ENCODE measurements at places on chromosomes 12 and 14.
A peak's percentile ranks its signal among the peaks of the same experiment; 100 is the strongest.

- peak; percentile 100 for DNase-seq
Measured at GRCh38 chr12:122946690-122947341, 19.4 kb downstream of the ABCB9 start.

- no peak for DNase-seq
Measured at GRCh38 chr12:3631759-3632158, 121.2 kb downstream of the CRACR2A start.

- DNase-seq, result no peak
Measured at GRCh38 chr12:117622741-117623140, 261.3 kb upstream of the NOS1 start.

GRCh38 chr12:49961993-49962764, 507 bp downstream of the AQP5 start:
- no peak for DNase-seq

- peak; percentile 4 for DNase-seq
Measured at GRCh38 chr14:28412077-28412476, 354.5 kb upstream of the FOXG1 start.

DNA sequence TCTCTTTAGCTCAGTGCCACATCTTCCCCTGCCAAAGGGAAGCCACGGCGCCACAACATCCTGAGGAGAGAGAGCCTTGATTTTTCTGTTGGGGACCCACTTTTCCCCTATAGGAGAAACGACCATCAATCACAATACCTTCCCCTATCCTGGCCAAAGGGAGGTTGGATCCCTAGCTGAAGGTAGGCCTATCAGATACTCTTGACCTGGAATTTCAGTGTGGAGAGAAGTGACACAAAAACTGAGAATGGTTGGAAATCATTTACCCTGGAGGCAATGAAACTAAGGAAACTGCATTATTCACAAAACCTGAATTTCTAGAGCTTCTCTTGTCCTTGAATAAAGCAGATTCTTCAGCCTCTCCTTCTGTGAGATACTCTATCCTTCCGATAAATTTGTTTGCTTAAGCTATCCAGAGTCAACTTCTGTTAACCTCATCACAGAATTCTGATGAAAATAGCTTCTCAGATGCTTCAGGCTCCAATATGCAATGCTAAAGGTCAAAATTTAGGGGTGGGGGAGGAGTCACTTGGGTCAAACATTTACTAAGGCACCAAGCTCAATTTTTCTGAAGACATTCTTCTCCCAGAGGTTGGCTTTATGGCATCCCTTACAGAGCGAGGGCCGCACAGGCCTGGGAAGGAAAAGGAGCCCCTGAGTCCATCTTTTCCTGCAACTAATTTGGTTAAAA, 27.0 kb upstream of the DUSP6 start:
- DNase-seq, result no peak

- no peak for DNase-seq
Measured at GRCh38 chr14:92613008-92613658, 99.6 kb downstream of the RIN3 start.

DNA sequence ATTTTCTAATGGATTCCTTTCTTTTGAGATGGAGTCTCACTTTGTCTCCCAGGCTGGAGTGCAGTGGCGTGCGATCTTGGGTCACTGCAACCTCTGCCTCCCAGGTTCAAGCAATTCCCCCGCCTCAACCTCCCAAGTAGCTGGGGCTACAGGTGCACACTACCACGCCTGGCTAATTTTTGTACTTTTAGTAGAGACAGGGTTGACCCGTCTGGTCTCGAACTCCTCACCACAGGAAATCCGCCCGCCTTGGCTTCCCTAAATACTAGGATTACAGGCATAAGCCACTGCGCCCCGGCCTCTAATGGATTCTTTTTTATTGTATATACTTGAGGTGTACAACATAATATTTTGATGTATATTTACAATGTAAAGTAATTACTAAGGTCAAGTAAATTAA, 140.1 kb upstream of the SLCO1C1 start:
- DNase-seq, result no peak

- DNase-seq, result no peak
Measured at GRCh38 chr12:33432992-33433391, 6.6 kb downstream of the SYT10 start.

DNA sequence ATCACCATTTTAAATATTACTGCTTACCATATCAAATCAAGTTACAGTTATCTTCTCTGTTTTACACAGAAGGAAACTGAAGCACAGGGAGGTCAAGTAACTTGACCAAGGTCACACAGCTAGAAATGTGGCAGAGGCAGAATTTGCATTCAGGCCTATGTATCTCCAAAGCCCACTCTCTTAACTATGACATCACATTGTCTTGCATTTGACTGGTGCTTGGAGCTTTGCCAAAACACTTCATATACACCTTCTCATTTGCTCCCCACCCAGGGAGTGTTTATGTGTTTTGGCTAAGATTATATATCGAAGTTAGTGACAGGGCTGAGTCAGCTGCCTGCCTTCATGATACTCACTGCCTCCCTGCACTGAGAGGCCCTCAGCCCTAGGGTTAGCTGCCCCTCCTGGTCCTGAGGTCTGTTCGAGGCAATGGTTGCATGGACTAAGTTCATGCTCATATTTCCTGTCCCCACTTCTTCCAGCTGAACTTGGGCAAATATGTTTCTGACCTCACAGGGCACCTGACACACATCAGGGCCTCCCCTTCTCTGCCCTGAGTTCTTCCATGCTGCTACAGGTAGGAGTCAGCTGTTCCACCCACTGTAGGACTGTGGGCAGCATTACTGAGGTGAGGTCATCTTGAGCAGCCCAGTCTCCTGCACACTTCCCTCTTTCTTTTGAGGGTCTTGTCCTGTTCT, 1.8 kb downstream of the GALNT6 start:
- peak; percentile 79 for DNase-seq

DNA sequence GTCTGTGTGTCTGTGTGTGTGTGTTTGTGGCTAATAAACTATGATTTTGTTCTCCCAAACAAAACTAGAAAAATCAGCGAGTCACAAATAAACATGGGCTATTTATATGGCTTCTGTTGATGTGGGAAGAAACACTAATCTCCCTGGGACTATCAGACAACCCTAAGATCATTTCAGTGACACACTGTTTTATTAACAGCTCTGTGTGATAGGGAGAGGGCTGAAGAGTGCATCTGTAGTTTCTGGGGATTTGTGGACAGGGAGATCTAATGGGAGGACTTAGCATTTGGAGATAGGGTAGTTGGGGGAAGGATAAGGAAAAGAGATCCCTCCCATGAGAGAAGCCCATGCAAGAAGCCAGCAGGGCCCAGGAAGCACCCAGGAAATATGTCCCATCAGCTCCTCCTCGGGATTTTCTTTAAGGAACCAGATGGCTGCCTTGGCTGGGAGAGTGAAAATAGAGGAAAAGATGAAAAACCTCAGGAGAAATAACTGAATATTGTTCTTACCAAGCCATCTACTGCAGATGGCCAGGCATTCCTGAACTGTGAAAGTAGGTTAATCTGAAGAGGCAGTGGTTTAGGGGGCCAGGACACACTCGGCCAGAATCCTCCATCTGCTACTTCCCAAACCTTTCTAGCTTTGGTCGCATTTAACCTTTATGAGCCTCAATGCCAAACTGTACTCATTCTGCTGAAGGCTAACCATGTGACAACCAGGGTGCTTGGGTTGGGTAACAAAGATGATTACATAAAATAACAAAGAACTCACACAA, 253.4 kb downstream of the BTG1 start:
- DNase-seq, result no peak

DNA sequence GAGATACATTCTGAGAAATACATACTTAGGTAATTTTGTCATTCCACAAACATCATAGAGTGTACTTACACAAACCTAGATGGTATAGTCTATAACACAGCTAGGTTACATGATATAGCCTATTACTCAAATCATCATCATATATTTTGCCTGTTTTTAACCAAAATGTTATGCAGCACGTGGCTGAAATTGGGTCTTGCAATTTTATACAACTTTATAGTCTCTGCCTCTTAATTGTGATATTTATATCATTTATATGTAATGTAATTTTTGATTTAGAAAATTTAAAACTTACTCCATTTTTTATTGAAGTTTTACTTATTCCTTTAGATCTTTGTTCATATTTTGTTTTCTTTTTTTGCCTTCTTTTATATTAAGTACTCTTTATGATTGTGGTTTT, 350.7 kb upstream of the DCN start:
- no peak for DNase-seq

DNA sequence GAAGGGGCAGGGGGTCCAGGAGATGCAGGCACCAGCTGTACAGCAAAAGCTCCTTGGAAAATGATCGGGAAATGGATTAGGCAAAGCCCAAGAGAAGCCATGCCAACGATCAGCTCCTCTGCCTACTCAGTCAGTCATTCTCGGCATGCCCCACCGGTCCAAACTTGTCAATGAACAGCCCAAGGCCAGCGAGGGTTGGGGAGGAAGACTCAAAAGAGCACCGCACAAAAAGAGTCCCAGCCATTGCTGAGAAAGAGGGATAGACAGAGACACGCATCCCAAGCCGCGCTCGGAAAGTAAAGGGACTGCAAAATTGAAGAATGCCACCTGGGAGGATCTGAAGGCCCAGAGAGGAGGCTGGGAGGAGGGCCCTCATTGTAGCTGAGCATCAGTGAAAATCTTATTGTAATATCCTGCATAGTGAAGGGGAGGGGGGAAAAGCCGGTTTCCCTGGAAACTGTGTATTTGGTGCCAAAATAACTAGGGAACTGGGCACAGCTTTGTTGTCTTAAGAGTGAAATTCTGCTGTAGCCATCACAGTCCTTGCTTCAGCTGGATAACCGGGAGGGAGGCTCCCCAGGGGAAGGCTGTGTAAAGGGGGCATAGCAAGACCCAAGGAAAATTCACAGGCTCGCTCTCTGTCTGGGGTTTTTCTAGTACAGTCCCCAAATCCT, 4.7 kb downstream of the KDM2B start:
- DNase-seq, result no peak

DNA sequence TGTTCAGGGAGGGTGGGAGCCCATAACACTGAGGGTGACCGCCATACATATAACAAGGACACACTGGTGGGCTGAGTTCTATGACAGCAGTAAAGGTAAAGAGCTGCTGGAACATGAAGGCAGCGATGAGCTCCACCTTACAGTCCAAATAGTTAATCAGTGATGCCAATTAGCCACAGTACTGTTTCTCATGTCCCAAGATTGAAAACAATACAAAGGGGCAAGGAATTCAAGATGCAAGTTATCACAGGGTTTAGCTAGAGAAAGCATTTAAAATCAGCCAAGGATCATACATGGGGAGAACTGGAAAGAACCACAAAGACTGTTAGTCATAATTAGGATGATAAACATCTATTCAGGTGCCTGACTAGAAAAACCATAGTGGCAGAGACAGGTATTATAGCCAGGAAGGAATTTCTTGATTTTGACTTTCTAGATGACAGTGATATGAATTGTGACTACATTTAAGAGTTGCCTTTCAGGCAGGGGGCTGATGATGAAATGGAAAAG, 221.2 kb downstream of the SLC2A13 start:
- no peak for DNase-seq

DNA sequence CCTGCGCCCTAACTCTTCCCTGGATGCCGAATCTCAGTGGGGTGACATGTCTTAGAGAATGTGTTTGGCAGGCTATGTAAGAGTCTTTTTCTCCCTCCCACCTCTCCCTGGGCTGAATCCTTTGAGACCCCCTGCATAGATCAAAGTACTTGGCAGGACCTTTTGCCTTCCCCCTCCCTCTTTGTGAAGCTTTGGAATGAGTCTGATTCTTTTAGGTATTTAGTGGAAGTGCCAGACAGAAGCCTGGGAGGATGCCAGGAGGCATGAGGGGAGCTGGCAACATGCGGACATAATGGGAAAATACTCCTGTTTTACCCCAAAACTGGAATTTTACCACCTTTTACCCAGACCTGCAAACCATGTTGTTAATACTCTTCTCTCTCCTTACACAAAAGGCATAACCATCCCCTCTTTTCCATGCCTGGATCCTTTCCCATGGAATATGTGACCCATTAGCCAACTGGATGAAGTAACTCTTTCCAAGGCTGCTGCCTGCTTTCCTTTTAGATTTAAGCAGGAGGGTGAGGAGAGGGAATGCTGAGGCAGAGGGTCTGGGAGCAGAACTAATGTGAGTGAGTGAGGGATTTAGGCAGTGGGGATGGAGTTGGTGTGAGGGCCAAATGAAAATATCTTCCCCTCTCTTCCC, 41.7 kb downstream of the TTLL5 start:
- no peak for DNase-seq

DNA sequence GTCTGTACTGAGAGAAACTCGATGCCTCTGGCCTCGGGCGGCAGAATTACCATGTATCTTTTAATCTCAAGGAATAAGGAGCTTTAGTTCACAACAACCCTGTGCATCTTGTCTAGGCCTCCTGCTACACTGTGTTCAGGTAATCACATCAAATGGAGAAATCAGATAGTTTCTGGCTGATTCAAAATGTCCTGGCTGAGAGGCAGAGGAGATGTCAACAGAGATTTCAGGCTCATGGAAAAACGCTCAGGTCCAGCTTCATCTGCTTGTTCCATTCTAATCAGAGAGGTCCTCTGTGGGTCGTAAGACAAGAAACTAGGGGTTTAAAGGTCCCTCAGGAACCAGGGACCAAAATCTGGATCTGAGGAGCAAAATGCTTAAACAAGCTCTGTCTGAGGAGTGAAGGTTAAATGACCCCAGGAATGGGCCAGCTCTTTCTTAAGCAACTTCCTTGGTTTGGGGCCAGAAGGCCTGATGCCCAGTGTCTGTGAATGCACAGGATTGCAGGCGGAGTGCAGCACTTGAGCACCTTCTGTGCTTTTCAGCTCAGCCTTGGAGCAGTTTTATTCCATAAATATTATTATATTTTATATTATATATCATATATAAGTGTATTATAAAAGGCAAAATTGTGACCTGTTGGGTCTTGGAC, 170.2 kb upstream of the PRICKLE1 start:
- peak; percentile 92 for DNase-seq

- DNase-seq, result peak; percentile 61
Measured at GRCh38 chr12:115257791-115258190, 573.8 kb upstream of the TBX3 start.

- DNase-seq, result no peak
Measured at GRCh38 chr12:132292328-132293319, 36.8 kb downstream of the GALNT9 start.

DNA sequence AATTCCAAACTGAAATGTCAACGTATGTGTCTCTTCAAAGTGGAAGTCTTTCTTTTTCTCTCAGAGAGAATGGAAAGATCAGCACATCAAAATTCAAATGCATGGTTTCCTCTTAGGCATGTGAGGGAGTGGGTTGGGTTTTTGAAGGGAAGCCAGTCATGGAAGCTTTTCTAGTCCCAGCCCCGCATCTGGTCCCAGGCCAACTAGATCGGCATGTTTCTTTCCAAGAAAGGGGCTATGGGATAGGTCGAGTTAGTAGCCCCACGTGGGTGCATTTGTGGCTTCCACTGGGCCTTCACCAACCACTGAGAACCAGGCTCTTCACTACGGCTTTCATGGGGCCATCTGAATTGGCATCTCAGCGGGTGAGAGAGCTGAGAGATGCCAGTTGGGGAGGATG, 6.6 kb downstream of the C1S start:
- DNase-seq, result no peak

Measured in foreskin fibroblast (primary cell).